ENCODE measurements at places on chromosomes 2 and 18.

DNA sequence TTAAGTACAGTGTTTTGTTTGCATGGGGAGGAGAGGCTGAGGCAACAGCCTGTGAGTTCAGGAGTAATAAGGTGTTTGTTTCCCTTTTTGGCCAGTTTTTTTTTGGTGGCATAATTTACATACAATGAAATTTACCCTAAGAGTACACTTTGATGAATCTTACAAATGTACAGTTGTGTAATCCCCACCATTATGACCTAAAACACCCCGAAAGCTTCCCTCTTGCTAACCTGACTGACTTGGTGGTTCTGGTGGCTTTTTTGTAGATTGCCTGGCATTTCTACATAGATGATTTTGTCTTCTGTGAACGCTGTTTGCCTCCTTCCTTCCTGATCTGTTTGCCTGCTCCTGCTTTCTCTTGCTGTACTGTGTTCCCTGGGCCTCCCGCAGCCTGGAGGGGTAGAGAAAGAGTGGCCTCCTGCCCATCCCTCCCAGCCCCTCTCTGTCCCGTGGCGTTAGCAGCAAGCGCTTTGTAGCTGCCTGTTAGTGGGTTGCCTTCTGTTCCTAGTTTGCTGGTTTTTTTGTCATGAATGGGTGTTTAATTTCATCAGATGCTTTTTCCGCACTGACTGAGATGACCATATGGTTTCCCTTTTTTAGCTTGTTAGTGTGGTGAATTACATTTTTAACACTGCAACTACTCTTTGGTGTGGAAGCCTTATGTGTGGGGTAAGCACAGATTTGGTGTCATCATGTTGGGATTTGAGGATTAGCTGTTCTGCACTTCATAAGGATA is 32.1 kb downstream of the ASAP2 start:
- peaks cover 40% of the 10 kb centered on the region for H3K4me1 ChIP-seq
- peak; percentile 57 for DNase-seq
- H3K4me3 ChIP-seq = peak overlapping the region; percentile 48

DNA sequence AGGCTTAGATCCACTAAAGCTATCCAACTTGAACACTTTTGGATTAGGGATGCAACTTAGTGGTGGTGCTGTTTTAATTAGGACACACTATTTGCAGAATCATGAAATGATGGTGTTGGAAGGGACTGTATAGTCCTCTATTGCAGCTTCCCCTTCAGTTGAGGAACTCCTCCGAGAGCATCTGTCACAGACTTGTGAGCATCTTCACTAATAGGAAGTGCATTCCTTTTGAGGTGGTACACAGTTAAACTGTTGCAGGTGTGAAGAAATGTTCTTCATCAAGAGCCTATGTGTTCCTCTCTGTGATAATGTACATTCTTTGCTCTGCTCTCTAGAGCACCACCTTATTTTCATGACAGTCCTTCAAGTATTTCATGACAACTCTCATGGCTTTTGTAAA is 197.4 kb downstream of the CAMKMT start:
- no peaks in the 10 kb centered on the region for H3K36me3 ChIP-seq
- no peak overlapping the region for H3K4me3 ChIP-seq
- no peak overlapping the region for H3K27ac ChIP-seq
- H3K4me1 ChIP-seq = peaks cover 8% of the 10 kb centered on the region
- DNase-seq = no peak
- peaks cover 6% of the 10 kb centered on the region for H3K27me3 ChIP-seq

- no peak overlapping the region for H3K4me3 ChIP-seq
- DNase-seq = no peak
- no peaks in the 10 kb centered on the region for H3K4me1 ChIP-seq
- H3K27ac ChIP-seq = no peak overlapping the region
- H3K27me3 ChIP-seq = peaks cover 2% of the 10 kb centered on the region
These were observed 77.6 kb upstream of the CRIM1 start for GRCh38 chr2:36277881-36278523.

DNA sequence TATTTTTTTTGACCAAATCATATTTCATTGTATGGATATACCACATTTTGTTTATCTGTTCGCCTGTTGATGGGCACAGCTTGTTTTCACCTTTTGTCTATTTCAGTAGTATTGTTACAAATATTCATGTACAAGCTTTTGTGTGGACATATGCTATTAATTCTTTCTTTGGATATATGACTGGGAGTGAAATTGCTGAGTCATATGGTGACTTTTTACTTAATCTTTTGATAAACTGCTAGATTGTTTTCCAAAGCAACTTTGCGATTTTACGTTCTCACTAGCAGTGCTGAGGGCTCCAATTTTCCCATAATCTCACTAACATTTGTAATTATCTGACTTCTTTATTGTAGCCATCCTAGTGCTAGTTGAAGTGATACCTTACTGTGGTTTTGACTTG is 112.4 kb downstream of the CD8B2 start:
- DNase-seq = no peak
- peaks cover 8% of the 10 kb centered on the region for H3K36me3 ChIP-seq
- peaks cover 2% of the 10 kb centered on the region for H3K4me1 ChIP-seq
- no peak overlapping the region for H3K4me3 ChIP-seq

DNA sequence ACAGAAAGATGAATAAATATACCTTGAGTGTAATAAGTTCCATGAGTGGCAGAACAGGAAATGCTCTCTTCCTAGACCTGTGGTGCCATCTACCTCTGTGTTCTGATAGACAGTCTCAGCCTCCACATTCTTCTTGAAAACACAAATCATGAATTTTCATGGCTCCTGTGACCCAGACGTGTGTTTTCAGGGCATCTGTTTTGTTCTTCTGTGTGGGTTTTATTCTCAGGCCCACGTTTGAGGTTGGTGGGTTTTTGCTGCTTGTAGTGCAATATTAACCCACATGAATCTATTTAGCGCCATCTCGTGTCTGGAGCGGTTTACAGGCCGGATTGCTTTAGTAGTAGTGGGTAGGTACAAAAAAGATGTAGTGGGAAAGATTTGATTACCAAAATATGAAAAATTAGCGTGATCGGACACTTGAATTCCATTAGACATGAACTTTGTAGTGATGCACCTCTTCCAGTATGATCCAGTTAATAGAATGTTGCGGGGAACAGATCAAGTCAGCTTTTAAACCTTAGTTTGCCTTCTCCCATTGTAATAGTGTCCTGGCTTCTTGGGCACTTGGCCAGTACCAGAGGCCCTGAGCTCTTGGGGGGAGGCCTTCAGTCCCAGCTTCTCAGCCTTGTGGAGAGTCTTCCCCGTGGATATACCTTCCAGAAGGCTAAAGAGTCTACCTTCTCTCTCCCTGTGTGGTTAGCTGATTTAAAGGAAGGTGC is 256.5 kb downstream of the TPGS2 start:
- no peaks in the 10 kb centered on the region for H3K36me3 ChIP-seq
- H3K4me3 ChIP-seq = no peak overlapping the region
- no peaks in the 10 kb centered on the region for H3K4me1 ChIP-seq
- no peaks in the 10 kb centered on the region for H3K27me3 ChIP-seq
- H3K27ac ChIP-seq = no peak overlapping the region

DNA sequence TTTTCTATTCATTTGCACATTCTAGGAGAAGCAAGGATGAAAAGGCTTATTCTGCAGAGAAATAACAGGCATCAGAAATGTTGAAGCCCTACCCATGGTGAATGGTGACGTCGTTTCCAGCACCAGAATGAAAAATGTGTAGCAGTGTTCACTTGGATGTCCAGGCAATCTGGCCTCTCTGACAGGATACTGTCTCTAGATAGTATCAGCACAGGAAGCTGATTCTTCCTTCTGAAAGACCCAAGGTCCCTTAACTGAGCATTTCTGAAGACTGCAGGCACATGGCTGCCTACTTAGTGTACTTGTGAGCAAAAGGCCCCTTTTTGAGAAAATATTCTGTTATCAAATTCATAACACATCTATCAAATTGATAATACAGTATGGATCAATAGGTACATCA is 234.1 kb downstream of the XIRP2 start:
- no peaks in the 10 kb centered on the region for H3K27me3 ChIP-seq
- H3K4me1 ChIP-seq = no peaks in the 10 kb centered on the region
- no peak for DNase-seq
- no peak overlapping the region for H3K4me3 ChIP-seq
- H3K27ac ChIP-seq = no peak overlapping the region

DNA sequence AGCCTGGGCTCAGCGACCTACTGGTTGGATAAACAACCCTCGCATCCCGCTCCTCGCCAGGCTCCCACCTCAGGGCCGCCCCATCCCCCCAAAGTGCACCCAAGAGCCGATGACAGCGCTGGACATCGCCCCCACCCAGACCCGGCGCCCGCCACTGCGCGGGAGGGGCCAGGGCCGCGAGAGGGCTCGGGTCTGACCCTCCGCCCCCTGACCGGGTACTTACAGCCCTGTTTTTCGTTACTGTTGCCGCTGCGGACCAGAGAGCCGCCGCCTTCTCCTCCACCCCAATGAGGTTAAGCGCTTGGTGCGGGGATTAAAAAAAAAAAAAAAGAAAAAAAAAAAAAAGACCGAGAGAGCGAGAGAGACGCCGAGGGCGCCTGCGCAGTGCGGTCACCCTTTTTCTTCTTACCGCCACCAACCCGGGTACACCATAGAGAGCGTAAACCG is at the start of gene CLASP1:
Gene CLASP1 (minus strand): TSS at position 314 of the 447 bp plus-strand sequence. CDS start 43,567 bp downstream, outside the sequence.
- H3K4me1 ChIP-seq = peaks cover 18% of the 10 kb centered on the region
- H3K27me3 ChIP-seq = peaks cover 5% of the 10 kb centered on the region
- peak; percentile 80 for DNase-seq
- H3K27ac ChIP-seq = peak within 1 kb of the TSS; percentile 99
- H3K4me3 ChIP-seq = peak within 1 kb of the TSS; percentile 100

GRCh38 chr2:43158259-43158880 is 68.0 kb downstream of the ZFP36L2 start:
- peaks cover 11% of the 10 kb centered on the region for H3K27me3 ChIP-seq
- no peak overlapping the region for H3K4me3 ChIP-seq
- H3K36me3 ChIP-seq = peaks cover 6% of the 10 kb centered on the region
- H3K4me1 ChIP-seq = peaks cover 5% of the 10 kb centered on the region
- no peak for DNase-seq

DNA sequence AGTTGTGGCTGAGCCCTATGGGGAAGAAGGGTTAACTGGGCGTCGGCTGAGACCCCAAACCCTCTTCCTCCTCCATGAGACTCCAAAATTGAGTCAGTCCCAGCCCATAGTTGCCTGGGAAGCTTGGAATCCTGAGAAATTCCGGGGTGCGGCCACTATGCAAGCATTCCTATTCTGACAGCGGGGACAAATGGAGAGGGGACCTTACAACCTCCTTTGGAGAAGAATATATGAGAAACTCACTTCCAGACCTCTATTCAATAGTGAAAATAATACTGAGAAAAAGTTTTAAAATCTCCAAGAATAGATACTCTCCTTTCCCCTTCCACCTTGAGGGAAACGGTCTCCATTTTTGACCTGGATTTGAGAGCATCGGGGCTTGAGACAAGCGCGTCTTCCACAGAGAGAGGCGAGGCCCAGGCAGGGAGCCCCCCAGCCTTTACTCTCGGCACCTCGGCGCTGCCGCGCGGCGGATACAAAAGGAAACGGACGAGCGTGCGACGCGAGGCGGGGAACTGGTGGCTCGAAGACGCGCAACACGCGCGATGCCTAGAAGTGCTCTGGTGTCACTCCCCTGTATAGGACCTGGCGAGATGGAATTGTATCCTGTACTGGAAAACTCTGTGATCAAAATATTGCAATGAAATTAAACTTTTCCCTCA is 11.1 kb downstream of the NR4A2 start:
- peak overlapping the region; percentile 50 for H3K27ac ChIP-seq
- no peak for DNase-seq
- peaks cover 12% of the 10 kb centered on the region for H3K36me3 ChIP-seq
- H3K4me3 ChIP-seq = peak overlapping the region; percentile 92
- peaks cover 19% of the 10 kb centered on the region for H3K4me1 ChIP-seq

GRCh38 chr2:20674974-20675679 is 8.2 kb downstream of the GDF7 start:
- H3K36me3 ChIP-seq = no peaks in the 10 kb centered on the region
- no peak for DNase-seq
- no peak overlapping the region for H3K27ac ChIP-seq
- H3K4me1 ChIP-seq = peaks cover 2% of the 10 kb centered on the region
- H3K4me3 ChIP-seq = no peak overlapping the region

- no peak for DNase-seq
- no peaks in the 10 kb centered on the region for H3K27me3 ChIP-seq
- peaks cover 18% of the 10 kb centered on the region for H3K4me1 ChIP-seq
- no peak overlapping the region for H3K27ac ChIP-seq
- no peak overlapping the region for H3K4me3 ChIP-seq
- H3K36me3 ChIP-seq = no peaks in the 10 kb centered on the region
These were observed 35.5 kb upstream of the SP5 start for GRCh38 chr2:170679607-170680079.

- no peak overlapping the region for H3K27ac ChIP-seq
- peak; percentile 85 for DNase-seq
- no peaks in the 10 kb centered on the region for H3K36me3 ChIP-seq
These were observed 182.6 kb upstream of the HAAO start for GRCh38 chr2:42974721-42975717.

DNA sequence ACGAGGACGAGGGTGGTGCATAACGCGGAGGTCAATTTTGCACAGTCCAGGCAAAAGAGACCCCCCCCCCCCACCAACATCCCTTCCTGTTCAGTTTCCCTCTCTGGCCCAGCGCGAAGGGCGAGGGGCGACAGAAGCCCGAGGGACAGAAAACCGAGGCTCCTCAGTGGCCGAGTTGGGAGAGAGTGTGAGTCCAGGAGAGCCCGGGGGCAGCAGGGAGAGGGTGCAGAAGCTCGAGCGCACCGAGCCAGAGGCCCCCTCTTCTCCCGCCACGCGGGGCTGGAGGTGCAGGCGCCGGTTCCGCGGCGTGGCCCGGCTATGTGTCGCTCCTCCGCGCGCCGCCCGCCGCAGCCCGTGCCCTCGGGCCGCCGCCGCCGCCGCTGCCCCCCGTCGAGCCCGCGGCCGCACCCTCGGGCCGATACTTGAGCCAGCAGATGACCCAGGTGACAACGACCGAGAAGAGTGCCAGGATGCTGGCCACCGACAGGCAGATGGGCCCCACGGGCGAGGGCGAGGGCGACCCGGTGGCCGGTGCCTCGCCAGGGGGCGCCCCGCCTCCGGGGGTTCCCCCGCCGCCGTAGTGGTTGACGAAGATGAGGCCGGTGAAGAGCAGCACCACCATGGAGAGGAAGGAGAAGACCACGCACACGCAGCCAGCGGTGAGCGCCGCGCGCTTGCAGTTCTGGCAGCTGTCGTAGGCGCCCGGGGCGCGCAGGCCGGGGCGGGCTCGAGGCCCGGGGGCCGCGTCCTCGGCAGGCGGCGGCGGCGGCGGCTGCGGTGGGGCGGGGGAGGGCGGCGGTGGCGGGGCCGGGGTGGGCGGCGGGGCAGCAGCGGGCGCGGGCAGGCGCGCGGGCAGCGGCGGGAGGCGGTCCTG is 20.2 kb upstream of the PAX3 start:
- H3K36me3 ChIP-seq = peaks cover 4% of the 10 kb centered on the region
- H3K27ac ChIP-seq = peak overlapping the region; percentile 99
- peak overlapping the region; percentile 99 for H3K4me3 ChIP-seq
- peaks cover 14% of the 10 kb centered on the region for H3K27me3 ChIP-seq
- H3K4me1 ChIP-seq = peaks cover 21% of the 10 kb centered on the region
